ENCODE measurements at places on chromosomes 1 and 21.

GRCh38 chr1:32878637-32879041 is 7.7 kb upstream of the HPCA start:
- no peak for DNase-seq

DNA sequence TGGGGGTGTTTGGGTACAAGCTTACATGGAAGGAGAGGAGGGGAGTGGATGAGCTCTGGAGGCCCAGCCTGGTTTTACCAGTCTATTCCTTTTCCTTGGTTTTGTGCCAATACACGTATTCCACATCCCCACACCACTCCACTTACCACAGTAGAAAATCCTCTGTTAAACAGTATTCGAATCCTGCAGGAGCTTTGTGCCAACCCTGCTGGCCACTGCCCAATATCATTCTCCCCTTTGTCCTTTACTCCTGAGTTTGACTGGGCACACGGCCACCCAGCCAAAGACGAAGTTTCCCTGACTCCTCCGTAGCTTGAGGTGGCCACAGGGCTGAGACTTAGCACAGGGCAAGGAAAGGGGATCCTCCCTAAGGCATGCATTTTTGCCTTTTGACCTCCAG is 61.6 kb downstream of the TMCO4 start:
- no peak for DNase-seq

DNA sequence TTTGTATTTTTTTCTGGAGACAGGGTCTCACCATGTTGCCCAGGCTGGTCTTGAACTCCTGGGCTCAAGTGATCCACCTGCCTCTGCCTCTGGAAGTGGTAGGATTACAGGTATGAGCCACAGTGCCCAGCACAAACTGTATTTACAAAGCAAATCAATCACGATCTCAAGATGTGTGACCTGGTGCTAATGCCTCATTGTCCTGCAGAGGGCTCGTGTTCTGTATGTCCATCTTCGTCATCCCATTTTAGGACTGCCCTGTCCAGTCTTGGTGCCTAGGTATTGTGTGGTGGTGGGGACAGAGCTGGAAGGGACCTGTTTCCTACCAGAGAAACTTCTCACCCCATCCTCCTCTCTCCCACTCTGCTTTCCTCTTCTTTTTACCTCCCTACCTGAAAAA is 20.2 kb downstream of the PROK1 start:
- DNase-seq: no peak

DNA sequence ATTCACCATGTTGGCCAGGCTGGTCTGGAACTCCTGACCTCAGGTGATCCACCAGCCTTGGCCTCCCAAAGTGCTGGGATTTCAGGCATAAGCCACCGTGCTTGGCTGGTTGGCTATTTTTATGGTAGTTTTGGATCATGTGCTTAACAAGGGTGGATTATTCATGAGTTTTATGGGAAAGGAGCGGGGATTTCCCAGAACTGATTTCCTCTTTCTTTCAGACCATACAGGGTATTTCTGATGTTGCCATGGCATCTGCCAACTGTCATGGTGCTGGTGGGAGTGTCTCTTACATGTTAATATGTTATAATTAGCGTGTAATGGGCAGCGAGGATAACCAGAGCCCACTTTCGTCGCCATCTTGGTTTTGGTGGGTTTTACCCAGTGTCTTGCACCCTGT is 3.2 kb downstream of the TRPM2 start:
- no peak for DNase-seq

DNA sequence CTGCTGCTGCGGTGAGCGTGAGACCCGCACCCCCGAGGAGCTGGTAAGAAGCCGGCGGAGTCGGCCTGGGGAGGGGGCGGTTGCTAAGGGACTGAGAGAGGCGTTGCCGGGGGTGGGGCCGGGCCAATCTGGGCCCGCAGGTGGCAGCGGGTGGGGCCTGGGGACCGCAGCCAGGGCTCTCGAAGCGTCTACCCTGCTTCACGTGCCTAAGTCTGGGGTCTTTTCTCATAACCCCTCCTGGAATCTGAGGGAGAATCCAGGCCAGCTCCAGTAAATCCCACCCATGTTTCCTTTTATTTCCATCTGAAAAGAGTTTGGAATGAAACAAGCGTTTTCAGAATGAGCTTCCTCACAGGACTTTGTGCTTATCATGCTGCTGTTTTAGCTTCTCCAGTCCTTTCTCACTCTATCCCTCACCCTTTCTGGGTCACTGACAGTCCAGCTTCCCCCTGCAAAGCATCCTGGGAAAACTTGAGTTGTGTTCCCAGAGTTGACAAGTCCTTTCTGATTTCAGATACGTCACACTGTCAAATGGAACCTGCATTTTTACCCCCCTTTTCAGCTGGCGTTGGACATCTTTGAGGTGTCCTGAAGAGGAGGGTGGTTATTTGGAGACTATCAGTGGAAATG is 431 bp downstream of the CLCN6 start:
- no peak for DNase-seq

DNA sequence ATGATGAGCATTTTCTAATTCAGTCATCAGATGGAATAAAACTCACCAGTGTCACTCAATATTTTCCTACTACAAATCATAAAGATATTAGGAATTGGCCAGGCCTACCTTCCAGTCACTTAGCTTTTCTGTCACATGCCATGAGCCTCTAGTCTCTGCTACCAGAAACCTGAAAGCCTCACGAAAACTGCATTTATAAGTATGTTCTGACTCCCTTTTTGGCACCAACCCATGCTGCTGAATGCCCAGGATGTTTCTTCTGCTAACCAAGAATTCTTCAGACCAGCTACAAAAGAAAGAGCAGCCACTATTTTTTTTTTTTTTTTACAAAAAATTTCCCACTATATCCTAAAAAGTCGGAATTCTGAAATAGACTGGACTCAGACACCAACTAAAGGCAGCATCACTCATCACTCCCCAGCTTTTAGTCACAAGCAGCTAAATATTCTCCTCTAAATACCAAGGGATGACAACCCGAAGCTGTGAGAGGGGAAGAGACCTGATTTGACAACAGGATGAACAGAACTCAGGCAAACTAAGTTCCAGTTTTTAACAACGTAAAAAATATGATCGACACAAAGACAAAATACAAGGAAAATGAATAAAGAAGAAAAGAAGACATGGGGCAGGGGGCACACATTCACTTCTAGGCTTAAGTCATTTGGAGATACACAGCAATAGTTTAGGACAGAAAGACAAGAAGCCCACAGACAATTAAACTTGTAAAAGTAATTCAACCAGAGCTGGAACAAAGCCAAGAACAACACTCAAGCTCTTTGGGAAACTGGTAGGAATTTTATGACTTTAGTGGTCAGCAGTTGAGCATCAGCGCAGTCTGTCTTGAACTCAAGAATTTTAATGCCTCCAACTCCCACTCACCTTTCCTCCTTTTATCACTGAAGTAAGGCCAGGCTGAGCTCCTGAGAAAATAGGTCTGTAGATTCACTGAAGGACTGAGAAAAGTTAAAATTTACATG is 1.7 kb downstream of the DCAF8 start:
- DNase-seq: no peak

- DNase-seq: no peak
Observed at GRCh38 chr1:20702416-20702815, 15.4 kb downstream of the KIF17 start.

- DNase-seq: no peak
Observed at GRCh38 chr1:16461681-16462080, 21.2 kb downstream of the NECAP2 start.

DNA sequence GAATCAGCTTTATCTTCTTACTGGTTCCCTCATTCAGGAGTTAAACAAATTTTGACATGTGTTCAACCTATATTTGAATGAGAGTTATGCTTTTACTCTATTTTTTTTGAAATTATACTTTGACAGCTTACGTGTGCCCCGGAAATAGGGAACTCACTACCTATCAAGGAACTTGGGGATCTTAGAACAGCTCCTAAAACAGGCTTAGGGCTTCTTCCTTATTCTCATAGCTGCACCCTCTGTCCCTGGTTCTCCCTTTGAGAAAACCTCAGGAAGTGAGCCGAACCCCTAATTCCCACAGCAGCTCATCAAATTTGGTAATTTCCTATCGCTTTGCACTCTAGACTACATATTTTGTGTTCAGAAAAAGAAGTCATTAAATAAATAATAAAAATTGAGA is 81.2 kb upstream of the RUNX3 start:
- no peak for DNase-seq

GRCh38 chr1:109625601-109626560 is 6.2 kb downstream of the AMPD2 start:
- no peak for DNase-seq

- DNase-seq: no peak
Observed at GRCh38 chr1:47983691-47984090, 13.5 kb downstream of the TRABD2B start.

DNA sequence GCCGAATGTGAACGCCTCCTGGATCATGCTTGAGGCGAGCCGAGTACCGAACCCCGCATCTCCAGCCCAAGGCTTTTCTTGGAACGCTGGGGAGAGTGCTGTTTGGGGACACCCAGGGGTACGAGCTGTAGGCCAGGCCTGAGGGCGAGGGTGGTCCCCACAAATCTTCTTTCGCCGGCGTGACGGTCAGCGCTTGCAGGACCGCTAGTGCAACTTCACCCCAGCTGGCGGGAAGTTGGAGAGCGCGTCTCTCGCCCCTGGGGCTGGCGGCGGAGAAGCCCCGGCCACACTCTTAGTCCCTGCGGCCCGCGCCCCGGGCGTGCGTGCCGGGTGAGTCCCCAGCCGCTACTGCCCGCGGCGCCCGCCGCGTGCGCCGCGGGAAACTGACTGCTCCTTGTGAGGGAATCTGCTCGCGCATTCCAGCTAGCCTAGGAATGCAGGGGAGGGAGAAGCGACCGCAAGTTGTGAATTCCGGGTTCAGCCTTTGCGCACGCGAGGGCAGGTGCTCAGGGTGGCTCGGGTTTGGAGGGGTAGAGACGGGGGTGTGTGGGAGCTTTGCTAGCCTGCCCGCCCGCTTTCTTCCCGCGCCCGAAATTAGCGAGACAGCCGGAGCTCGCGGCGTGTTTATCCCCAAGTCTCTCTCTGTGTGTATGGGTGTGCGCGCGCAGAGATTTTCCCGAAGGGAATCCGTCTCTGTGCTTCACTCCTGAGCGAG is 884 bp downstream of the LHX4 start:
- no peak for DNase-seq

- DNase-seq: no peak
Observed at GRCh38 chr1:108819878-108820277, 37.0 kb downstream of the AKNAD1 start.

- DNase-seq: no peak
Observed at GRCh38 chr1:40795811-40796586, 12.4 kb downstream of the KCNQ4 start.

GRCh38 chr1:66288048-66288447 is 245.9 kb upstream of the SGIP1 start:
- DNase-seq: no peak

DNA sequence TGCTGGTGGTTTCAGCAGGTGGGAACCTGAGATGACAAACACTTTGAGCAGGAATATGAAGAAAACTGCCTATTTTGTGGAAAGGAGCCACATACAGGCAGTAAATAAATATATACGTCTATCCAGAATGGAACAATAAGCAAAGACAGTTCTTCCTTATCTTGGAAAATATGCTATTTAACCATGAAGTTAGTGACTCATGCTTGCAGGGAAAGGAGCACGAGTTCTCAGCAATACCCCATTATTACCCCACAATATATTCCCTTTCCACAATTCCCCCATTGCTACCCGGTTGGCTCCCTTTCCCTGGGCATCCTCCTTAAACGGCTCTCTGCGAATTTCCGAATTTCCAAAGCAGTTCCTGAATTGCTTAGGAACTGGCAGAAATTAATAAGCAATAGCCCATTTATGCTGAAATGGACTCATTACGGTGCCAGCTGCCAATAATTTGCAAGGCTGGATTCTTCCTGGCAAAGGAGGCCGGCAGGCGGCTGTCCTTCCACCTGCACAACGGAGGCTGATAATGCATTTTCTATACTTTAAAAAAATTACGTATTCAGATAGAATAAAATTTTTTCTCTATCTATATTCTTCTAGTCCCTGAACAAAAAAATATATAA is 65.4 kb downstream of the TIAM1 start:
- no peak for DNase-seq

DNA sequence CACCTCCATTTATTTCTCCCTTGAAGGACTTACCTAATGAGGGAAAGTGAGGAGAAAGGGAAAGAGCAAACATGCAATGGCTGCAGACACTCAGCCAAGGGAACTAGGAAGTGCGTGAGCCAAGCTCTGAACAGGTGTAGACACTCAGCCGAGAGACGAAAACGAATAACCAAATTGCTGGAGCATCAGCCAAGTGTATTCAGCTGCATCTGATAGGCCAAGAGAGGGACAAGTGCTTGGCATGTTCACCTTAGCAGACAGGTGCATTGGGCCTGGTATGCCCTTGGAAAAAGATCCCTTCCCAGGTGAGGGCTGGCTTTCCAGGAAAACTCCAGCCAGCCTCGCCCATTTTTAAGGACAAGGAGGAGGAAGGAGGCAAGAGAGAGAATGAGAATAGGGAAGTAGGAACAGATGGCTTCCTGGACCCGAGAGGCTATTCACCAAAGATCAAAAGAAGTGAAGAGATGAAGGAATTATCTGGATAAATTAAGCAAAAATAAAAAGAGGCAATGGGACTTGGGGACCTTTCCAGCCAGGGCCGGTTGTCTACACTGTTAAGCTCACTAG is 184.7 kb downstream of the TOMM20 start:
- no peak for DNase-seq

DNA sequence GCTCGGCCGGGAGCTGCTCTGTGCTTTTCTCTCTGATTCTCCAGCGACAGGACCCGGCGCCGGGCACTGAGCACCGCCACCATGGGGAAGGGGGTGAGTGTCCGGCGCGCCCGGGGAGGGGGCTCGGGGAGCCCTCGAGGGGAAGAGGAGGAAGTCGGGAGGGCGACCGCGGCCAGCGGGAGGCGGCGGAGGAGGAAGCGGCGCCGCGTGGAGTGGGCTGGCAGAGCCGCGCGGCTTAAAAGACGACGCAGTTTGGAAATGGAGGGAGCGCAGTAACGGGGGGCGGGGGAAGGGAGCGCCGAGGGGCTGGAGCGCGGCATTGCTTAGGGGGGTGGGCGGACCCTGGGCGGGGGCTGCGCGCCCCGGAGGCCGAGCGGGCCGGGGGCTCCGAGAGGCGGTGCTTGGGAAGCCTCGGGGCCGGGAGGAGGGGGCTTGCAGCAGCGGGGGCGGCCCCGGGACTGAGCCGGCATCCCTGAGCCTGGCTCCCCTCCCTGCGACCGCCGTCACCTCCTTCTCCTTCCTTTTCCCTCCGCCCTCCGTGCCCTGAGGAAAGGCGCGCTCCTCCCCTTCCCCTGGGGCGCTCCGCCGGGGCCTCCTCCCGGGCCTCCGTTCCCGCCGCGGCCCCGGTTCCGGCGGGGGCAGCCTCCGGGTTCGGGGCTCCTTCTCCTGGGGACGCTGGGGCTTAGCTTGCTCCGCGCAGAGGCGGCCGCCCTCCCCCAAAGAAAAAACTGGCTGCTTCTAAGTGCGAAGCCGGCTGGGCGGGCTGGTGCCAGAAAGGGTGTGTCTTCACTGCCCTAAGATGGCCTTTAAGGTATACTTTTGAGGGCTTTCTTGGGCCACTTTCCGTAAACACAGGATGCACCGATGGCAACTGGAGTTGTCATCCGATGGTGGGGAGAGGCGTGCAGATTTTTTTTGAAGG is 648 bp downstream of the ATP1A1 start:
- no peak for DNase-seq

DNA sequence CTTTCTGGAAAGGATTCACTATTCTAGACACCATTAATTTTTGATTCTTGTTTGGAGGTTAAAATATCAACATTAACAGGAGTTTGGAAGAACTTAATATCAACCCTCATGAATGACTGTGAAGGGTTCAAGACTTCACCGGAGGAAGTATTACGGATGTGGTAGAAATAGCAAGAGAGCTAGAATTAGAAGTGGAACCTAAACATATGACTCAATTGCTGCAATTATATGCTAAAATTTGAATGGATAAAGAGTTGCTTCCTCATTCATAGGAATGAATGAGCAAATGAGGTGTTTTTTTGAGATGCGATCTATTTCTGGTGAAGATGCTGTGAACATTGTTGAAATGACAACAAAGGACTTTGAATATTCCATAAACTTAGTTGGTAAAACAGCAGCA is 77.9 kb upstream of the TNFSF4 start:
- DNase-seq: no peak
